CD4-positive, alpha-beta T cell treated with Interleukin-17A for 1 hour (primary cell): ENCODE measurements at places on chromosomes 11 and 22.
A peak's percentile ranks its signal among the peaks of the same experiment; 100 is the strongest.

DNA sequence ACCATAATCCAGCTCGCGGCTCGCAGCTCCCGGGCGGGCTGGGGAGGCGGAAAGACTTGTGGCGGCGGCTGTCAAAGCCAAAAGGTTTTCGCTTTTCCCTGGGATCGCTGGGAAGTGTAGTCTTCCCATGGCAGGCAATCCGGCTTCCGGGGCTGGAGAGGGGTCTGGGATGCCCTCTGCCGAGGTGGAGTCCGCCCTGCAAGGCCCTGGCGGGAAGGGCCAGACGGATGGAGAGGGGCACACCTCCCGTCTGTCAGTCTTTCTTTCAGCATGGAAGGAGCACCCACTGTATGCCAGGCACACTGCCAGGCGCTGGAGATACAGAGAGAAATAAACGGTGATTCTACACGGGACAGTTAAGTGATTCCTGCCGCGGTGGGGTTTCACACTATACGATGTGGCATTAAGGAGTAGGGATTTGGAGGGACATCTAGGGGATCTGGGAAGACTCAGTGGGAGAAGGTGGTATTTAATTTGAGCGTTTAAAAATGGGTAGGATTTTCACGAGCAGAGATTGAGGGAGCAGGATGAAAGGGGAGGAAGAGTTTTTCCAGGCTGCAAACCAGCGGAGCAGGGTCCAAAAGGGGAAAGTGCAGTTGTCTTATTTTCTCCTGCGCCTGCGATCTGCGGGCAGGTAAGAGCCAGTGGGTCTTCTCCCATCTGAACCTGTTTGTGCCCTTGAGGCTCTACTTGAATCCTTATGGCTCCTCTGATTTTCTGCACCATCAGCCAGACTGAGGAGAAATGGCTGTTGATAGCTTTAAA, at the start of gene BACE1:
BACE1 (minus strand) TSS at position 60 of the 765 bp plus-strand sequence. CDS start 461 bp downstream, outside the sequence.
- DNase-seq: peak; percentile 13

GRCh38 chr22:50507421-50507990, at the start of gene LMF2:
TSS of gene LMF2 (minus strand) at chr22:50507702. CDS start at chr22:50507675, 27 bp downstream.
- peak; percentile 94 for DNase-seq

DNA sequence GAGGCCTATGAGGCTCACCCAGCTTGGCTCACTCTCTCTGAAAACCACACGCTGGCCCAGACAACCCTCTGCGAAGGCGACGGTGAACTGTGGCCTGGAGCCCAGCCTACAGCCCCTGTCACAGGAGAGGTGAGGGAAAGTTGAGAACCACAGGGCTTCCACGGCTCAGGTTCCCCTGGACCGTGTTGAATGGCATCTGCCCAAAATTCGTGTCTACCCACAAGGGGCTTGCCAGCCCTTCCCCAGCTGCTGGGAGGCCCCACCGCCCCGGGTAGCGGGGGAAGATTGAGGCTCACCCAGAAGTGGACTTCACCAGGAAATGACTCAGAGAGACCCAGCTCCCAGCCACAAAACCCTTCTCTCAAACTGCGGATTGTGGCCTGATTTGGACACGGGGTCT, 197.1 kb downstream of the CTTN start:
- no peak for DNase-seq

GRCh38 chr11:3832816-3833215, 7.9 kb downstream of the RHOG start:
- DNase-seq: no peak

DNA sequence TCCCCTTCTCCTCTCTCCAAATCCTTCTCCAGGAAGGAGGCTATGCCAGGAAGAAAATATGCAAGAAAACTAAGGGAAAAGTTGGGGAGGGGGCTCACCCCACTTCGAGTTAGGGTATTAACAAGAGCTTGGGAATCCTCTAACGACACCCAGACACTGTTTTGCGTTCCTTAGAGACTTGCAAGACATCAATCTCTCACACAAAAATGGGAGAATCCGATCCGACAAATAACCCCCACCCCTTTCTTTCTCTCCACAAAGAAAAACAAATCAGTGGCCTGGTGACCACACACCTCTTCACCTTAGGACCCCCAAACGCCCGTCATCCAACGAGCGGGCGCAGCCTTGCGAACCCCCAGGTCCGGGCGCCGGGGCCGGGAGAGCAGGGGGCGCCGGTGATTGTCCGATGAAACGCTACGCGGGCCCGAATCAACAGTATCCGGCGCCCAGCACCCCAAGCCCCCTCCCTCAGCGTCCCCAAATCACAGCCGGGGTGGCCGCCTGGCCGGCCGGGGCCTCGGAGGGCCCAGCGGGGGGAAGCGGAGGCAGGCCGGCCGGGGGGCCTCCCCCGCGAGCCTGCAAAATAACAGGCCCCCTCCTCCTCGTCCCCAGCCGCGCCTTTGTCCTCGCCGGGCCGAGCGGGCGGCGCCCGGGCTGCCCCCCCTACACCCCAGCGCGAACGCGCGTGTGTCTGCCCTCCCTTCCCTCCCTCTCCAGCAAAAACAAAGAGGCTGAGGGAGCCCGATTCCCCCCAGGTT, 690 bp downstream of the CSNK1E start:
- DNase-seq: peak; percentile 63

- DNase-seq: no peak
Measured at GRCh38 chr11:15672825-15673224, 558.1 kb downstream of the INSC start.

GRCh38 chr22:29907753-29908515, 25.0 kb downstream of the MTMR3 start:
- DNase-seq: no peak

DNA sequence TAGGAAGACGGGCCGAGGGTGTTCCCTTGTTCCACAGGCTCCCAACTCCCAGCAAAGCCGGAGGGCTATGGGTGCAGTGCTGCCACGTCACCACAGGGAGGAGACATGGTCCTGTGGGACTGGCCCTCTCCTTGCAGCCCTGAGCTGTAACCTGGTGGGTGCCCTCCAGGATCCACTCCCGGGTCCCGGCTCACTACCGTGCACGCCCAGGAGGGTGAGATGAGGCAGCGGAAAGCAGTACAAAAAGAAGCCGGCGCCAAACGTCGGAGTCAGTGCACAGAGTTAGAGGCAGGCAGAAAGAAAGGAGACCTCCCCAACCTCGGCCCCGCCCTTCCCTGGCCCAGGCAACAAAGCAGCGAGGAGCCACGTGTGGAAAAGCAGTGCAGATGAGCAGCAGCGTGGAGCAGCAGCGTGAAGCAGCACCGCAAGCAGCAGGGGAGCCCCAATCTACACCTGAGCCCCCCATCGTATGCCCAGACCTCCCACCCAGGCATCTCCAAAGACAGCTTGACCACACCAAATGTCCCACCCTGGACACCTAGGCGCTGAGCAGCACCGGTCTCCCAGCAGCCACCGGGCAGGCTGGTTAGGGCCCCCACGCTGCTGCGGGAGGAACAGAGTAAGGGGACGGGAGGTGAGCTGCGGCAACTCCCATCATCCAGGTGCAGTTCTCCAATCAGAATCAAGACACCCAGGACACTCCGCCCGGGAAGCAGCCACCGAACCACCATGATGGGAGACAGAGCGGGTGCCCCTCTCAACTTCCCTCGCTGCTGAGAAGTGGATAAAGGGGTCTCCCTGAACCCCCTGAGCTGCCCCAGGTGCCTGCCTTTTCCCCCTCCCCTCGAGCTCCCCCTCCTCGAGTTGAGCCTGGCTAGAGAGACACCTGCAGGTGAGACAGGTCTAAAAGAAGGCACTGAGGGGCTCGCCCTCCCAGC, 28.8 kb downstream of the IGSF9B start:
- peak; percentile 73 for DNase-seq

DNA sequence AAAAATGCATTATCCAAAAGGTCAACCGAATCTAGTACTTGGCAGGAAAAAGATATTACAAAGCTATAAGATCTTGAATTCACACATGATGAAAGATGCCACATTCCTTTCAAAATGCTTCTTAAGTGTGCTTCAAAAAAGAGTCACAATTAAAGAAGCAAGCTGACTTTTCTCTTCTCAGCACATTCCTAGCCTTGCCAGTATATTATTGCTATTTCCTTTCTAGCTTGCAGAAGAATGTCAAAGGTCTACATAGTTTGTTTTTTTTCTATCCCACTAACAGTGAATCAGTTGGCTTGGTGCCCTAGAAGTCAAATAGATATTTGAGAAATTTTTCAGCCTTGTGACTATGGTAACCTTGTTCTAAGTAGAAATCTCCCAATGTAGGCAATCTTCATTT, 56.8 kb downstream of the GUCY1A2 start:
- no peak for DNase-seq

GRCh38 chr11:66343176-66343575, 1.7 kb downstream of the BRMS1 start:
- DNase-seq: no peak

GRCh38 chr11:45580399-45580798, 85.0 kb downstream of the CHST1 start:
- no peak for DNase-seq
